ENCODE measurements at places on chromosomes 2 and 18.

- no peak for DNase-seq
Measured at GRCh38 chr2:32711219-32711618, 83.4 kb downstream of the TTC27 start.

DNA sequence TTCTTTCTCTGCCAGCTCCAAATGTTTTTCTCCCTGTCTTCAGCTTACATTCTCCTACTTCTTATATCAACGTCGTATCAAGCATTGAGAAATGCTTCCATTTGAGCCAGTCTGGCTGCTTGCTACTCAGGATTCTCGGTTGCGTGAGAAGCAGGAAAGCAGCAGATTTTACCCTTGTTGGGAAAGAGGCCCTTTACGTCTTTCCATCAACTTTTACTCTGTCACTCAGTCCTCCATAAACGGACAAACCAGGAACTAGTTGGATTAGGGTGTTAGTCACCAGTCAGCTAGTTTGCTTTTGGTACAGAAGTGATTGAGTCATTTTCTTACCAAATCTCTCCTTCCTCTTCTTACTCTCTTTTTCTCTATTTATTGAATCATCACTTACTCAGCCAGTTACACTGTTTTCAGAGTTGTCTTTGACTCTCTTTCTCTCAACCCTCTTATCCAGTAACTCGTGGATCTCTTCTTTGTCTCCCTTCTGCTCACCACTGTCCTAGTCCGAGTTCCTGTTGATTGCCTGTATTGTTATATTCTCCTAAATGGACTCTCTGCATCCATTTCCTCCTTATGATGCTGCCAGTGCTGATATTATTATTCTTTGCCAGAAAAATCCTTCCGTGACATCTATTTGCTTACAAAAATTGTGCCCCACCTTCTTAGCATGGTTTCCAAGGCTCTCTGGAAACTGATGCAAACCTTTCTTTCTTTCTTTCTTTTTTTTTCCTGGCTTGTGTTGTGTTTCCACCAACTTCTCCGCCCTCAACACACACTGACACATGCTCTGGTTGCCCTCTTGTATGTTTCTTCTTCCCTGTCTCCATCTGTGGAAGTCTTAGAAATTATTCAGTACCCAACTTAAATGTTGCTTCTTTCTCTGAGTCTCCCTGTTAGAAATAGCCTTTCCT lies 61.5 kb downstream of the VRK2 start:
- DNase-seq: peak; percentile 32

DNA sequence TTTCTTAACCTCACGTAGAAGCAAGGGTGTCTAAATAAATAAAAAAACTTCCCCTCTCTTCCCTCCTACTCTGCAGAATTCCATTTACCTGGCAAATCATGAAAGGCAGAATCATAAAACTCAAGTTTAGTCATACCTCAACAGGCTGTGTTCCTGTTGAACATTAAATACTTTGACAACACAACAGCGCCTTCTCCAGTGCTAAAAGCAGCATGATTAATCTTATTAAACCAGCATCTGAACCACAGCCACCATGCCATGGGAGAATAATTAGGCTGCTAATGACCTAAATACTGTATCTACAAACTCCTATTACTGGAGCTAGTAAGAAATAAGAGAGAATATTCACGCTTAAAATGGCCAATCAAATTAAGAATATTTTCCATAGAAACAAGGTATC lies 68.1 kb downstream of the CDH2 start:
- DNase-seq: no peak

- no peak for DNase-seq
Measured at GRCh38 chr2:173145454-173145853, 69.8 kb downstream of the MAP3K20 start.

DNA sequence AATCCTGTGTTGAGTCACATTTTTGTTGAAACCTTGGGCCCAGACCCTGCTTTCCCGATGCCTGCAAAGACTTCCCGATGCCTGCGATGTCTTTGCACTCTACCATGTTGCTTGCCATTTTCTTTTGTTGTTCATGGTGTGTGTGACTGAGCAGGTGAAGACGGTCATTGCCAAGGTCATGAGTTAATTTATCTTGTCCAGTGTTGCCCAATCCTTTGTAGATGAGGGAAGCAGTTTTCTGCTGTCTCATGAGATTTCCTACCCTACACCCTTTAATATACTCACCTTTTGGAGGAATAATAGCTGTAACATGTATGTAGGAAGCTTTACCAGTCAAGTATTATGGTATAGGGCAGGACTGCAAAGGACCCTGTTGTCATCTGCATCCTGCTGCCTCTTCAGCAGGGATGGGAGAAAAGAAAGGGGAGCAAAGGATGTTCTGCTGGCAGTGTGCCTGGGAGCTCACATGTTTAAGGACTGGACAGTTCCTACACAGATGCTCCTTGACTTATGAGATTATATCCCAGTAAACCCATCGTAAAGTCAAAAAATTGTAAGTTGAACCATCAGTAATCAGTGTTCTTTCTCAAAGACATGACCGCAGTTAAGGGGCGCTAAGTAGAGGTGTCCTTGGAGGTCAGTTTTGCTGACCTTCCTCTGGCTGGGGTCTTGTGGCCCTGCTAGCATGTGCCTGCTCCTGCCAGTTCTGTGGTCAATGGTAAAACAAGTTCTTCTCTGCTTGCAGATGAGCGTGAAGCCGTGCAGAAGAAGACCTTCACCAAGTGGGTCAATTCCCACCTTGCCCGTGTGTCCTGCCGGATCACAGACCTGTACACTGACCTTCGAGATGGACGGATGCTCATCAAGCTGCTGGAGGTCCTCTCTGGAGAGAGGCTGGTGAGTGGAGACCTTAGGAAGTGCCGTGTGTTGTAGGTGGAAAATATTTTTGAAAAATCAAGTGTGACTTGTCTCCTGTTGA lies 124.8 kb upstream of the EML6 start:
- no peak for DNase-seq

DNA sequence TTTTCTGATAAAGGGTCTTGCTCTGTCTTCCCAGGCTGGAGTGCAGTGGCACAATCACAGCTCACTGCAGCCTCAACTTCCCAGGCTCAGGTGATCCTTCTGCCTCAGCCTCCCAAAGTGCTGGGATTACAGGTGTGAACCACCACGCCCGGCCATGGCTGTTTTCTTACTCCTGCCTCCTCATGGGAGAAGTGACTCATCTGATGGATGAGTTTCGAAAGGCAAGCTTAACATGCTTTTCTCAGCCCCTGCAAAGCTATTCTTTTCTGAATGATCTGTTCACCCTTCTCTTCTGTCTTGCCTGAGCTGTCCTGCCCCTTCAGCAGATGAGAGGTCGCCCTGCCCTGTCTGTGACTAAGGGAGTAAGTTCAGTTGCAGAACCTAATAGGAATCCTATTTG lies 929 bp upstream of the CREG2 start:
- no peak for DNase-seq

GRCh38 chr2:236367506-236368289 lies 103.5 kb upstream of the ASB18 start:
- DNase-seq: no peak

DNA sequence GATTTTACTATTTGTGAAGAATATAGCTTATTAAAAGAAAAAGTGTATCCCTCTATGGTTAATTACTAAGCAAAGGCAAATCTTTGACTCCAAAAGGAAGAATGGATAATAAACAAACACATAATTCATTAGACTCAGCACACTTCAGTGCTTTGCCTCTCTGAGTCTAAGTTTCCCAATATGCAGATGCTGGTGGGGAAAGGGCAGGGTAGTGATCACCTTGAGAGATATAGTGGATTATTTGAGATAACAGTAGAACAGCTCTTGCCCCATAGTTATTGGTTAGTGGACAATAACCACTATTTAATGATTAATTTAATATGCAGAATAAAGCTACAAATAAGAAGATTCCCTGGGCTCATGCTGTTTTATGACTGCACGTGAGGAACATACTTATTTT lies 98.2 kb upstream of the SLC8A1 start:
- no peak for DNase-seq

DNA sequence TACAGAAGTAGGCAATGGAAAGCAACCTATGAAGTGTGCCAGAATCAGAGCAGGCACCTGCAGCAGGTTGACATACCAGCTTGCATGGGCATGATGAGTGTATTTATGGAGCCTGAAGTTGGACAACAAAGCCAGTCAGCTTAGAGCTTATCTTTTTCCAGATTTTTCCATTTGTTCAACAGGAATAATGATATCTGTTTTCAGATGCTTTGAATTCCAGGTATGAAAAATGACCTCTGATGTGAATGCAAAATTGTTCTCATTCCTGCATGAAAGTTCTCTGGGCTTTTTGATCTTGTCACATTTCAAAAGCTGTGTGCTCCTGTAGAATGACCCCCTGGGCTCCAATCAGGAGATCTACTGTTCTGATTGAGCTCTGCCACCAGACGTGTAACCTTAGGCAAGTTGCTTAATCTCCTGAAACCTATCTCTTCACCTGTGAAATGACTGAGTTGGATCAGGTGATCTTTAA lies 38.2 kb upstream of the VIT start:
- no peak for DNase-seq

GRCh38 chr18:23878336-23878900 lies 136.1 kb upstream of the TTC39C start:
- no peak for DNase-seq

GRCh38 chr2:39504790-39505335 lies 67.8 kb upstream of the MAP4K3 start:
- DNase-seq: no peak

DNA sequence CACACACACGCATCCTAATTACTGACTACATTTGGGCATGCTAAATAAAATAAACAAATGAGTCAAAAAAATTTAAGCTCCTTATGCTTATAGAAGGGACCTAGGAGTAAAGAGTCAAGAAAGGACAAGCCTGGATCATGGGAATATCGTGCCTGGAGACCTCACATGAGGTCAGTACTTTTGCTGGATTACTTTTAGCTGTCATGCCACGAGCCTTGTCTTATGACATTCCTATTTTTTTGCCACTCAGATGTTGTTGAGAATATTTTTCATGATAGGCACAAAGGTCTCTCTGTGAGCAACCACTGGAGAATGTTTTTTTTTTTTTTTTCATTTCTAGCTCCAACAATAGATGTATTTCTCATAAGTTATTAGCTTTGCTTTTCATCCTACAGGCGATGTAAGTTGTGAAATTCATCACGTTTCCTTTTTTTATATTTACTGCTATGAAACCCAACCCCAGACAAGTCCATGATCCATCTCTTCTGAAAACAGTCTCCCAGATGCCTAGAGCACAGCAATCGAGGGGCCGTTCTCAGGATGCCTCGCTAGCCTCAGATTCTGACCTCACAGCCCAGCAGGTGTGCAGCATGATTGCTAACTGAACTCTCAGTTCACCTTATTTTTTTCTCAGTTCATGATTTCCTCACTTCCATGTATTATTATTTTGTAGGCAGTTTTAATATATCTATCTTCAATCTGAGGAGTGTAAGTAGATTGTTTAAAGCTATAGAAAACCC lies 464.5 kb downstream of the IRS1 start:
- DNase-seq: no peak

DNA sequence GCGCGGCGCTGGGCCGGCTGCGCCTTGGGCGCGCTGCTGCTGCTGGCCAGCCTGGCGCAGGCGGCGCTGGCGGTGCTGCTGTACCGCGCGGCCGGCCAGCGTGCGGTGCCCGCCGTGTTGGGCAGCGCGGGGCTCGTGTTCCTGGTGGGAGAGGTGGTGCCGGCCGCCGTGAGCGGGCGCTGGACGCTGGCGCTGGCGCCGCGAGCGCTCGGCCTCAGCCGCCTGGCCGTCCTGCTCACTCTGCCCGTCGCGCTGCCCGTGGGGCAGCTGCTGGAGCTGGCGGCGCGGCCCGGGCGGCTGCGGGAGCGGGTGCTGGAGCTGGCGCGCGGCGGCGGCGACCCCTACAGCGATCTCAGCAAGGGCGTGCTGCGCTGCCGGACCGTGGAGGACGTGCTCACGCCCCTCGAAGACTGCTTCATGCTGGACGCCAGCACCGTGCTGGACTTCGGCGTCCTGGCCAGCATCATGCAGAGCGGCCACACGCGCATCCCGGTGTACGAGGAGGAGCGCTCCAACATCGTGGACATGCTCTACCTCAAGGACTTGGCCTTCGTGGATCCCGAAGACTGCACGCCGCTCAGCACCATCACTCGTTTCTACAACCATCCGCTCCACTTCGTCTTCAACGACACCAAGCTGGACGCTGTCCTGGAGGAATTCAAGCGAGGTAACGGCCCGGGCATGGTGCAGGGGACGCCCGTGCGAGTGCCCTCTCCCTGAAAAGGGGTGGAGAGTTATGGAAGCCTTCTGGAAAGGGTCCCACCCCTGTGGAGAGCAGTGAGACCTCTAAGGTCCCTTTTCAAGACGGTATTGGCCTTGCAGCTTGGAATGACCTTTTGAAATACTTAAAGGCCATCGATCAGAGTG lies 1.0 kb downstream of the CNNM3 start:
- no peak for DNase-seq

Measured in CD4-positive, alpha-beta T cell treated with Interferon gamma for 1 hour (primary cell).